ENCODE measurements at places on chromosomes 4 and X.
A peak's percentile ranks its signal among the peaks of the same experiment; 100 is the strongest.

DNA sequence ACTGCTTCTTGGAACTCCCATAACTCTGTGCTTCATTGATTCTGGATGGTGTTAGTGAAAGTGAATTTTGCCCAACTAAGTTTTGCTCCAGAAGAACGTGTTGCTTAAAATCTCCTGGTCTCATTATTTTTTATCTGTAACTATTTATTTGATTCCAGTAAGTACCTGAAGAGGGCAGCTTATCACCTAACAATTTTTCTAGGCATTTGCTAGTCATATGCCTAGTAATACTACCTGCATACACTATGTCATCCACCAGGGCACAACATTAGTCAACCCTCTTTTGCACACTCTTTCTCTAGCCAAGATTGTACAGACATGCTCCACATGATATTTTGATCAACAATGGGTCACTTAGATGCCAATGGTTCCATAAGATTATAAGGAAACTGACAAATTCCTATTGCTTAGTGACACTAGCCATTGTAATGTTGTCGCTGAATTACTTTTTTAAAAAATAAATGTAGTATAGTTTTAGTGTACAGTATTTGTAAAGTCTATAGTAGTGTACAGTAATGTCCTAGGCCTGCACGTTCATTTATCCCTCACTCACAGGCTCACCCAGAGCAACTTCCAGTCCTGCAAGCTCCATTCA lies 499.9 kb upstream of the AADAT start:
- DNase-seq: no peak

DNA sequence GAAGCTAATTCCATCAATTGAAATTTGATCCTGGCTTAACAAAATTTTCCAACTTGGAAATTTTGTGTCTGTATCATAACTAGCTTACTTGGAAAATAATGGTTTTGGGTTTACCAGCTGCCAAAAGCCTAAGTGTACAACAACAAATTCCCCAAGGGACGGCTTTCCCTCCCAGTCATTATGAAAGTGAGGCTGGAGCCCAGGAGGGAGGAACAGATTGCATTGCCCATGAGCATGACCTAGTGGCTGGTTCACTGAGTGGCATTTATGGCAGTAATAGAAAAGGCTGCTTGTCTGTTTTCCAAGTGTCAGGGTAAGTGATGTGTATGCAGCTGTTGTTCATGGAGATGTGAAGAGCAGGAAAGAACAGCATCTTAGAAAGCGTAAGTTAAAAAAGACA lies 70.8 kb upstream of the HHIP start:
- peak; percentile 70 for DNase-seq

GRCh38 chr4:821181-821591 lies 4.7 kb downstream of the CPLX1 start:
- no peak for DNase-seq

DNA sequence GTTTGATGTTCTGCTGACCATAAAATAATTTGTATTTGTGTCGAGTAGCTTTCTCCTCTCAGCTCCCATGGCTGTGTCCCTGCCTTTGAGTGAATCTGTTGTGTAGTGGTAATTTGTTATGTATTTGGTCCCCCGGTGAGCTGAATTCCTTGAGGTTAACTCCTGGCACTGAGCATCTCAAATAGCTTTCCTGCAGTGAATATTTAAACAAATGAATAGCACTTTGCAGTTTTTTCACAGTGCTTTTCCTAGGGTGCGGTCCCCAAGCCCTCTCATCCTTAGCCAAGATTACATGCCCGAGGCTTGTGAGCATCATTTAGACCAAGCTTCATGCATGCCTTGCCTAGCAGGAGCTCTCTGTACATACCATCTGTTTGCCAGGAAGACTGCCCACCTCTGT lies 74.2 kb downstream of the CLDN34 start:
- DNase-seq: no peak

DNA sequence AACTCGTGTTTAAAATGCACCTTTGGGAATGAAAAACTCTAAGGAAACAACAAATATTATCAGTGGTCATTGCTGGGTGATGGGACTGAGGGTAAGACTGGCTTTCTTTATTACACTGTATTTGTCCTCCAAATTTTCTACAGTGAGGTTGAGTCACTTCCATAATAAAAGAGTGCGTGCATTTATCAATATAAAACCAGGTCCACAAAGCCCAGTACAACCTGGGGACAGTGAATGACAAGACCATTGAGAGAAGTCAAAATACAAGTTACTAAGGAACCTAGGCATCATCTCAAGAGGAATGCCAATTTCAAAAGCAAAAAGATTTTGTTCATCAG lies 76.4 kb downstream of the MAGED4 start:
- no peak for DNase-seq

GRCh38 chr4:173074501-173074946 lies 94.1 kb upstream of the GALNT7 start:
- peak; percentile 3 for DNase-seq

DNA sequence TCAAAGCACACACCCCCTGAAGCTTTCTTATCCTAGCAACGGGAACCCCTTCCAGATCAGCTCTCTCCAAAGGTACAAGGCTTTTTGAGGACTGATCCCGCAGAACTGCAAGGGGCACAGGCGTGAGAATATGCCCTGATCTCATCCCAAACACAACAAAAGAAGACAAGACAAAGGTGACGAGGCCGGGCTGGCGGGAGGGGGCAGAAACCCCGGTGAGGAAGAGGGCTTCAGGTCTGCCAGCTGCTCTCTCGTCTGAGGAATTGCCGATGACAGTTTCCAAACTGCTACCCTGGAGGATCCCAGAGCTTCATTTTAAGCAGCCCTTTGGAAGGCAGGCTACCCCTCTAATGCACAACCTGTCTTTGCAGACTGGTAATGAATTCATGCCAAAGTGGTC lies 3.4 kb downstream of the HCFC1 start:
- DNase-seq: no peak

Data from NCI-H524 treated with DMSO at 0.1 percent for 48 hours (cell line).